ENCODE measurements at places on chromosomes 3 and 15.

GRCh38 chr3:45980229-45980813 is 15.3 kb downstream of the FYCO1 start:
- DNase-seq: no peak

DNA sequence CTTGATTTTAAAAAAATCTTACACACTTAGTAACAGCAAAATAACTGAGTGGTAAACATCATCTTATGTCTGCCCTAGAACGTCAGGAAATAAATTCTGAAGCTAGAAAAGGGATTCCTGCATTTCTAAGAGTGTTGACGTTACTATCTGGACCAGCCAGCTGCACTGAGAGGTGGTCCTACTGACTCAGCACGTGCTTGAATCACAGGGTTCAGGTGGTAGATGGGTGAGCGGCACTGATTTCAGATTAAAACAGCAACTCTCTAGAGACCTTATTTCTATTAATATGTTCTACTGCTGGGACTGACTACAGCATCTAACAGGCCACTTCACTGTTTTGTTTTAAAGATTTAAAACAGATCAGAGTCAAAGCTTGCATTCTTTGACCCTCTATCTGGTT is 377.2 kb downstream of the GABRB3 start:
- no peak for DNase-seq

GRCh38 chr3:152927131-152927530 is 92.2 kb downstream of the P2RY1 start:
- DNase-seq: no peak

GRCh38 chr15:96122077-96123027 is 208.1 kb upstream of the NR2F2 start:
- no peak for DNase-seq

DNA sequence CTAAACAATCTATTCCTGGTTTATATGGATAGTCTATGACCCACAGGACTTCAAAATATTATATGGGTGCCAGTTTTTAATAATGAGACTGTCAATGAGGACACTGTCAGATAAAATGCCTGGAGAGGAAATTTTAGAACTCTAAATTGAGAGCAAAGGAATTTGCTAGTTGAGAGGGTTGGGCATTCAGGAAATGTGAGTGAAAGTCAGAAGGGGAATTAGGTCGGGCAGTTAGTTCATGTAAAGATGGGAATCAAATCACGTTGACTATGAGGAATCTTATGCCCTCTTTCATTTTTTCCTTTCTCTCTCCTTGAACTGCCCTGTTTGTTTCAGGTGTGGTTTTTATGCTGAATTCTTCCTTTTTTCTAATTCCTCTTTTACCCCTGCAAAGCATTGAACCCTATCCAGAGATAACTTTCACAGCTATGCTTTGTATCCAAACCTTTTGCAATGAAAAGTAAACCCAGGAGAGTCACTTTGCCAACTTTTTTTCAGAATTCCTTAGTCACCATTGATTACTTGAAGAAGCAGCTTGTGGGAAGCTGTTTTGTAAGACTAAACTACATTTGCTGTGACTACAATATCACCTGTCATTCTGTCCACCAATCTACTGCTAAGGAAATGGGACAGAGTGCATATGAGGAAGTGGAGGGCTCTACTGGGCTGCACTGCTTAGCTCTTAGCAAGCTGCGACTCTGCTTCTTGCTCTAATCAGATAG is 27.8 kb downstream of the CHP1 start:
- no peak for DNase-seq

DNA sequence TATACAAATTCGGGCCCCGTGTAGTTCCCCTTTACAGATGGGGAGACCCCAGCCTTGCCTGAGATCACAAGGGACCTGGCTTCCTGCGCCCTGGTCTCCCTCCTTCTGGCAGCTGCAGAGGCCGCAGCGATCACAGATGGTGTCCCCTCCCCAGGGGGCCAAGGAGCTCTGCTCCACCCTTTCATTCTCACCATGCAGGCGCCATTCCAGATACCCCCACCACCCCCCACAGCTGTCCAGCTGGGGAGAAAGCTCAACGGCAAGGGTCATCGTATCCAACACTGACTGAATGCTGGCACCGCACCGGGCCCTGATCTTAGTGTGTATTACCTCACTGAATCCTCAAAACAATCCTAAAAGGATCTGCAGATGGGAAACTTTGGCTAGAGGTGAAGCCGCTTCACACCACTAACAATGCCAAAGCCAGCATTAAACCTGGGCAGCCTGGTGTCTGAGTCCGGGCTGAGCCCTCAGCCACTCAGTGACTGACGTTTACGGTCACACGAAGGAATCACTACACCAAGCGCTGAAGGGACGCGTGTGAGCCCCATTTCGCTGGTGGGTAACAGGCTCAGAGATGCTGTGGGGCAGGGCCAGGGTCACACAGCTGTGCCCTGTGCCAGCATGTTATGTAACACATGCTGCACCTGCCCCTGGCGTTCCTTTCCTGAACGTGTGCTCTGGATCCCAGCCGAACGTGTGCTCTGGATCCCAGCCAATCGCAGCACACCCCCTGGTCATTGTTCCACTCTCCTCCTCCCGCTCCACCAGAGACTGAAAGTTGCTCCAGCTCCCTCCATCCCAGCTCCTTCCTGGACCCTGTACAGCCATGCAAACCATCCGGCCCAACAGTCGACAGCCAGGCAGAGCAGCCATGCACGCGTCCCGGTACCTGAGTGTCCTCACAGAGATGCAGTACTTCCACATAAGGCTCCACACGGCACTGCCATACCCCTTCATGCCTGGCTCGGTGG is 51.8 kb downstream of the IQSEC1 start:
- no peak for DNase-seq

- no peak for DNase-seq
Measured at GRCh38 chr15:62513893-62514292, 348.8 kb upstream of the C2CD4B start.

DNA sequence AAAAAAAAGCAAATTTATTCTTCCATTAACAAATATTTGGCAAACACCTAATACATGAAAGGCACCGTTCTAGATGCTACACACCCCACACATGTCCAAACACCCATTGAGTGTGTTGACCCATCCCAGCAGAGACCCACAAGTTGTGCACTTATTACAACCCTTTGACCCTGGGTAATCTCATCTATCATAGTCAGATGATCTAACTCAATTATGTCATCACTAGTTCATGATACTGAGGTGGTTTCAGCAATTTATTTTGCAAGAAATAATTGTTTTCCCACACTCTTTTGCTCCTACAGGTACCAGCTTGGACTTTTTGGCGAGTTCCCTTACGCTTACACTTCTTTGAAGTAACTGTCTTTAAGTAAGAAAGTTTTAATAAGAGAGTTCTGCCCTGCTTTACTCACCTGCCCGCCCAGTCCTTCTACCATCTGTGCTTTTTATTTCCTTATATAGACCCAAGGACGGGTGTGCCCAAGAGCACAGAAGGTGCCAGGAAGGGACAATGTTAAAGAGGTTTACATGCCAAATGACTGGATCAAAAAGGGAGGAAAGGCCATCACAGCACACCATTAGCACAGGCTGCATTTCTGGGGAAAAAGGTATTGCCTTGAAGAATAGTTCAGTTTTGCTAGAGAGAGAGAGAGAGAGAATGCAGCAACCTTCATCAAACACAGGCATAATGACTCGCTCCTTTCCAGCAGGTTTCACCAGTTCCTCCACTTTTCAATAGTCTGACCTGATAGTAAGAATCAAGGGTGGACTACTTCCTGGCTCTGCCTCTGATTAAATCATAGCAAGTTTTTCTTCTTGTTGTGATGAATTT is 54.5 kb upstream of the ATP11B start:
- DNase-seq: peak; percentile 12

- DNase-seq: no peak
Measured at GRCh38 chr15:99421172-99421656, 144.6 kb upstream of the MEF2A start.

- DNase-seq: no peak
Measured at GRCh38 chr15:97708252-97708651, 252.3 kb upstream of the ARRDC4 start.

GRCh38 chr3:4021162-4021561 is 221.9 kb downstream of the LRRN1 start:
- no peak for DNase-seq

- DNase-seq: no peak
Measured at GRCh38 chr15:93001881-93002280, 87.1 kb downstream of the RGMA start.

DNA sequence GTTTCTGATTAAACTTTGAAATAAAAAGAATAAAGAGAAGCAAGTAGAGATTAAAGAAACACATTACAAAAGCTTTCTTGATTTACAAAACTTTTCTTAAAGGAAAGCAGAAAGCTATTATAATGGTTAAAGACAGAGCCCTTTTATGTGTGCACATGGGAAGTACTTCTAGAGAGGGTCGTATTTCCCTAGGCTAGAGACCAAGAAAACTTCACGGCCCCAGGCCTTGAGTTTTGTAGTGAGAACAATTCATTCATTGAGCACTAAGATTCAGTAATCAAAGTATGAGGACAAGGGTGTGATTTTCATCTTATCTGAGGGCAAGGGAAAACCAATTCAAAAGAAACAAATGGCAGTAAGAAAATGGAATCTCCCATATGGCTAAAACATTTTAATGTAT is 854.1 kb downstream of the ROBO1 start:
- no peak for DNase-seq

GRCh38 chr3:98449606-98450193 is 13.3 kb upstream of the OR5K1 start:
- no peak for DNase-seq

DNA sequence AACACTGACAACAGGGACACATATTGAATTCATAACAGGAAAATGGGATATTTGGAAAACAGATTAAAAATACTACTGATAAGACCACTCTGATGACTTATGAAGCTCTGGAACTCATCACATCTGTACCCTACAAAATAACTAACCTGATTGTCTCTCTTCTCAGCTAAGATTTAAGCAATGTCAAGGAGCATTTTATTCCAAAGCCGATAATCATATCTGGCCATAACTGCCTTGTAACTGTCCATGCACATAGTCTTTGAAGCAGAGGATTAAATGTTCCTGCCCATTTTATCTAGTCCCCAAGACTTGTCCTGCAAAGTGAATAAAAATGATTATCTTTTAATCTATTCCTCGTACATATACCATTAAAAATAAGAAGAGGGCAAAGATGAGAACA is 234.1 kb downstream of the STAG1 start:
- DNase-seq: no peak

All from NCI-H1417 (cell line).